Stimulated activated naive CD4-positive, alpha-beta T cell treated with Interleukin-2 at 50 U/mL for 16 hours (primary cell): ENCODE measurements at places on chromosomes 5 and 9.

- DNase-seq, result no peak
Measured at GRCh38 chr5:173020643-173021042, 35.5 kb upstream of the CREBRF start.

DNA sequence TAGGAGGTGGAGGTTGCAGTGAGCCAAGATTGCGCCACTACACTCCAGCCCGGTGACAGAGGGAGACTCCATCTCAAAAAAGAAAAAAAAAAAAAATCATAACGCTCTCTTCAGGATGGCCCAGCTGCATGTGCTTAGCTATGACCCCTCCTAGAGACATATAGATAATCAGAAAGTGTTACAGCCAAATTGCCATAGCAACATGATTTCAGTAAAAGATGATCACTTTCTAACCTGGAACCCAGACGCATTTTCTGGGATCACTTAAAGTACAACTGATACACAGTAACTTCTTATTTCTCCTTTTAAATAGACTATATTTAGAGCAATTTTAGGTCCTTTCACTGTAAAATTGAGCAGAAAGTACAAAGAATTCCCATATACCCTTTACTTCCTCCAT is 372.9 kb downstream of the CDH18 start:
- no peak for DNase-seq

GRCh38 chr5:120790339-120790738 is 326.2 kb downstream of the PRR16 start:
- no peak for DNase-seq

GRCh38 chr5:14411216-14411615 is 170.4 kb upstream of the OTULINL start:
- no peak for DNase-seq

DNA sequence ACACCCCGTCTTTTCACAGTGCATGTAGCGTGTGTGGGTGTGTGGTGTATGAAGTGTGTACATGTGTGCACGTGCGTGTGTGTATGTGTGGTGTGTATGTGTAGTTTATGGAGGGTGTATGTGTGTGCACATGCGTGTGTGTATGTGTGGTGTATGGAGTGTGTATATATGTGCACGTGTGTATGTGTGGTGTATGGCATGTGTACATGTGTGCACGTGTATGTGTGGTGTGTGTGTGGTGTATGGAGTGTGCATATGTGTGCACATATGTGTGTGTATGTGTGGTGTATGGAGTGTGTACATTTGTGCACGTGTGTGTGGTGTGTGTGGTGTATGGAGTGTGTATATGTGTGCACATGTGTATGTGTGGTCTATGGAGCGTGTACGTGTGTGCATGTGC is 13.2 kb downstream of the MYMK start:
- DNase-seq, result no peak
